Stimulated activated CD4-positive, alpha-beta T cell treated with anti-CD3 and anti-CD28 coated beads, Interleukin-1b, Interleukin-23, amount 100 ng/mL, for 24 hours (primary cell): ENCODE measurements at places on chromosomes 11 and 22.

GRCh38 chr22:26286091-26286820 is 117.0 kb downstream of the SEZ6L start:
- DNase-seq = no peak

- no peak for DNase-seq
These were observed 28.6 kb upstream of the NCAM1 start for GRCh38 chr11:112932593-112932992.

DNA sequence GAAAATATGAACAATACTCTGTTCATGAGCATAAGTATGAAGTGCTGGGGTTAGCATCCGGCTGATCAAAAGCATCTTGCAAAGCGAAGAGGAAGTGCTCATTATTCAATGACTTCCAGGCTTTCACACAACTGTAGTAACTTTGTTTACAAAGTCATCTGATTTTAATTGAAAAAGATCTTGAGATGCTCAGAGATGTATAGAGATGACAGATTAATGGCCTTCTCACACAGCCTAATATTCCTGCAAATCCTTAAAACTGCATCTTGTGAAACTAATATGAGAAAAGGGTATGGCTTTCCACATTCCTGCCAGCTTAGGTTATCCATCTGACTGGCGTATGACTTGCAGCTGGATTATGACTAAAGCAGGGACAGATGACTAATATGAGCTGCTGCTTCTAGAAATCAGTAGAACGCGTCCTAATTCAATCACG is 125.4 kb downstream of the CASP12 start:
- DNase-seq = no peak

- no peak for DNase-seq
These were observed 57.2 kb upstream of the PRDM11 start for GRCh38 chr11:45089251-45089650.

DNA sequence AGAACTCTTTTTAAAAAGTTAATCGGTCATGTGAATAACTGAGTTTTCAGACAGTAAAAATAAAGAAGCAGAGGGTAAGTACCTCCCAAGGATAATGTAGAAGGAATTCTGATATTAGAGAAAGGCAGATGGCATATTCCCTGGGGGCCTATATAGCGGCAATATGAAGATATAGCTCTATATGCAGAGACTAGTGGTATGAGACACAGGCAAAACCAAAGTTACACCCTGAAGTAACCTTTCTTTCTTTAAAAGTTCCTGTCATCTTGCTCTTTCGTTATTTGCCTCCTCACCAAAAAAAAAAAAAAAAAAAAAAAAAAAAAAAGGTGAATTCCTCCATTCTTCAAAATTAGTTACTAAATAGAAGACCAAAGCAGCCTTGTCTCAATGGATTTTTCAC is 76.2 kb upstream of the ARHGAP32 start:
- no peak for DNase-seq
